ENCODE measurements at places on chromosomes 4 and X.

GRCh38 chrX:64204701-64205440 is 637 bp downstream of the AMER1 start:
- DNase-seq, result no peak

- no peak for DNase-seq
Measured at GRCh38 chrX:100349391-100349790, 60.7 kb downstream of the PCDH19 start.

- no peak for DNase-seq
Measured at GRCh38 chr4:89279385-89279784, 28.2 kb downstream of the GPRIN3 start.

DNA sequence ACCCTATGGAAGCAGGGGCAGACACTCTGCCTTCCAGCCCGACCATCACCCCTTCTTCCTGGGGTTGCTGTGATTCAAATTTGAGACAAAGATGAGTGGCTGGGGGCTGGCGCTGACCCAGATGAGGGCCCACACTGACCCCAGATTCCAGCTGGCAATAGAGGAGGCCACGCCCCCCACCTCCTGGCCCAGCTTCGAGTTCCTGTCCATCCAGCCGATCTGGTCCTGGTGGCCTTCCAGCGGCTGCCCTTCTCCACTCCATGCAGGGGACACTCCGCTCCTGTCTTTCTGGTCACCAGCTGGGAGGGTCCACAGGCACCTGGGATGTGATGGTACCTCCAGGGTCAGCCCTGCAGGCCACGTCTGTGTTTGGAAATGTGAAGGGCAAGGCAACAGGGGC is 98.5 kb upstream of the PSAPL1 start:
- DNase-seq, result no peak

GRCh38 chr4:85910985-85911384 is 436.0 kb downstream of the ARHGAP24 start:
- DNase-seq, result no peak

GRCh38 chr4:76733068-76733771 is 164.7 kb downstream of the SOWAHB start:
- DNase-seq, result no peak

DNA sequence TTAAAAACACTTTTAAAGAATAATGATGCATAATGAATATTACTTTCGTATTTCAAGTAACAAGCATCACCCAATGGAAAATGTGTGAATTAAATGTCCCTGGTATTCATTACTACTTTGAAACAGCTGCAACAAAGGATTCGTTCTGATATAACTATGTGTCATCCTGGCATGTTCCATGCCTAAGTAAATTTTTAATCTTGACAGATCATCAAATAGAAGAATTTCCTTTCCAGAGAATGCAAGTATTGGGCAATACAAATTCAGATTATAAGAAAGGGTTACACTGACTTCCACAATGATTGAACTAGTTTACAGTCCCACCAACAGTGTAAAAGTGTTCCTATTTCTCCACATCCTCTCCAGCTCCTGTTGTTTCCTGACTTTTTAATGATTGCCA is 105.3 kb downstream of the SPCS3 start:
- DNase-seq, result no peak

GRCh38 chr4:161321706-161322105 is 842.1 kb downstream of the FSTL5 start:
- DNase-seq, result no peak

DNA sequence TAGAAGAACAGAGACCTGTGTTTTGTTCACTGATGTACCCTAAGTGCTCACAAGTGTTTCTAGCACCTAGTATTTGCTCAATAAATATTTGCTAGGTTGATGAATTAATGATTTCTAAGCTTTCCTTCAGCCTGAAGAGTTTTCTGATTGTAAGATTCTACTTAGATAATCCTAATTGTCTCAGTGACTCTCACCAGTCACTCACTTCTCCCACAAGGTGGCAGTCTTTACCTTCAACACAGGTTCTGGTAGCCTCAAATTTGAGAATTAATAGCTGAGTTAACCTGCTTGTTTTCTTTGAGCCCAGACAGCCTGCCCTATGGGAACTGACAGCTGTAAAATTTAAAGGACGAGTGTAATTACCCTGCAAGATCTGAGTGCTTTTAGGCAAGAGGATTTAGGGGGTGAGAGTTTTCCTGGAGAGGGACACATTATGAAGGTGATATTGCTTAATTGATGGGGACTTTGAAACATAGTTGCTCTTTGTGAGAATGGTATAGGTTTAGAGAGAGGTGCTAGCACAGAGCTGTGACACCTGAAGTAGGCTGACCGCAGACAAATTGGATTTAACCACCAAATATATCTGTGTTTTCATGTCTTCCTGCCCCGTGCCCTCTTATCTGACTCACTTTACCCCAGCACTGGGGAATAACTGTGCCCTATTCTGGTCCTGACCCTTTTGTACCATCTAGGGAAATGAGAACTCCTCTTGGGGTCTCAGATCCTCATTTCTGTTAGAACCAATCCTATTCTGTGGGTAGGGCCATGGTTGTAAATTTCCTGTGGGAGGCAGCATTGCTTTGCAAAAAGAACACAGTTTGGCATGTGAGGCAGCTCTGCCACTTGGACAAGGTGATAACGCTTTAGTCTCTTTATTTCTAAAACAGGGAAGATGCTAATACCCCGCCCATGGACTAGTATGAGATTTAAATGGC is 27.7 kb downstream of the CD38 start:
- no peak for DNase-seq

GRCh38 chr4:162683659-162684370 is 482.9 kb downstream of the NAF1 start:
- DNase-seq, result no peak

GRCh38 chrX:40182615-40183014 is 84.9 kb upstream of the BCOR start:
- DNase-seq, result no peak

DNA sequence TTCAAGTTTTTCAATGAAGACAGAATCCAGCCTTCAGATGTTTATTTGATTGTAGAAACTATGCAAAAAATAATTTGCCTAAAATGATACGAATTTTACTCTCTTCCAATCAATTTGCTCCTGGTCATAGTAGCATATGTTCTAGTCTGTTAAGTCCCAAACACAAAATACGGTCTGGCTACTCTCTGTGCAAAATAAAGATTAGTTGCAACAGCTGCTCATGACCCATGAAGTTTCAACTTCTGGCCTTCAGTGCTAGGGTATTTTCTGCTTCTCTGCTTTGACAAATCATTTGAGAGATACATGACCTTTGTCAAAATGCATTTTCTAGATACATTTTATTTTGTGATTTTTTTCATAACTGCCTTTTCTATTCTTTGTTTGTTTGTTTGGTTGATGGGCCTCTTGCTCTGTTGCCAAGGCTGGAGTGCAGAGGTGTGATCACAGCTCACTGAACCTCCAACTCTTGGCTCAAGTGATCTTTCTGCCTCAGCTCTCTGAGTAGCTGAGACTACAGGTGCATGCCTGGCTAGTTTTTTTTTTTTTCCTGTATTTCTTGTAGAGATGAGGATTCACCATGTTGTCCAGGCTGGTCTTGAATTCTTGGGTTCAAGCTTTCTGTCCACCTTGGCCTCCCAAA is 55.2 kb downstream of the TACR3 start:
- no peak for DNase-seq

DNA sequence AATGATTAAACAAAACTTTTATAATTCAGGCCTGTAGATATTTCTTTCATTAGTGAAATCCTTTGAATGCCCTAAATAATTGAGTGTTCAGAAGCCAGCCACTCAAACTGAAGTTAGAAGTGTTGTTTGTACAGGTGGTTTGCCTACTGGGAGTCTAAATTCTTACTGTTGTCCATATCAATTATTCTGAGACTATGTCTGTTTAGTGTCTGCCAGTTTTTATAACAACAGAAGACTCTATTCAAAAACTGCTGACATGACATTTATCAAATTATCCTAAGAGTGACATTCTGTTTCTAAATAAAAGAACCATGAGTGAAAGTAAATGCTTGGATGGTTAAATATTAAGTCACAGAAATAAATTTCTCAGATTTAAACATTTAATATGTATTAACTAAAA is 375.1 kb downstream of the FAT4 start:
- DNase-seq, result no peak

- DNase-seq, result no peak
Measured at GRCh38 chr4:20882500-20882899, 182.2 kb downstream of the PACRGL start.

DNA sequence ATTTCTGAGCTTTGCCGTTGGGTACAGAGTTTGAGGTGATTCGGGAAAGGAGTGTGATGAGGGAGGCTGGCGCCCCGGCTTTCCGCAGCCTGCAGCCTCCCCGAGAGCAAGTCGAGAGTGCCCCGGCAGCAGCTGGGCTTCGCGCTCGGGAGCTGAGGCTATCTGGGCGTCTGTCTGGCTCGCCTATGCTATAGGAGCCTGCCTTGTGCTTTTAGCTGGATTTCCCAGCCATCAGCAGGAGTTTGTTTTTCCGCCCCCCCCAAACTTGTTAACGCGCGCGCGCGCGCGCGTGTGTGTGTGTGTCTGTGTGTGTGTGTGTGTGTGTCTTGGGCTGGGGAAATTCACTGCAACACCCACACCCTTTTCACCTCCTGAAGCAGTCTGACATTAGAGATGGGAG is 765 bp upstream of the DGKK start:
- no peak for DNase-seq

GRCh38 chrX:139889760-139890159 is 43.1 kb downstream of the ATP11C start:
- no peak for DNase-seq

GRCh38 chr4:14315129-14315528 is 687.2 kb upstream of the CPEB2 start:
- DNase-seq, result no peak

DNA sequence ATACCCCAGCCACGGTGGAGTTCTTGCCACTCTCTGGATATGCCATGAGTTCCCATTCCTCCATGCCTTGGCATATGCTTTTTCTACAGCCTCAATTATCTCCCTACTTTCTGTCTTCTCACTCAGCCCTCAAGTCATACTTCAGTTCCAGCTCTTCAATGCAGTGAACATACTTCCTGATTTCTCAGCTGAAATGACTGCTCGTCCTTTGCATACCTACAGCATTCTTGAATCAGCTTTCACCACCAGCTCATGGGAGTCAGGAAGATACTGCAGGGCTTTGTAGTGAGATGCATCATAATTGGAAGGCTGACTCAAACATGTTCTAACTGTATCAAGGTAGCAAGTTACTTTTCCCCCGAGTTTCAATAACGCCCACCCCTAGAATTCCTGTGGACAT is 118.4 kb downstream of the APBB2 start:
- DNase-seq, result no peak

DNA sequence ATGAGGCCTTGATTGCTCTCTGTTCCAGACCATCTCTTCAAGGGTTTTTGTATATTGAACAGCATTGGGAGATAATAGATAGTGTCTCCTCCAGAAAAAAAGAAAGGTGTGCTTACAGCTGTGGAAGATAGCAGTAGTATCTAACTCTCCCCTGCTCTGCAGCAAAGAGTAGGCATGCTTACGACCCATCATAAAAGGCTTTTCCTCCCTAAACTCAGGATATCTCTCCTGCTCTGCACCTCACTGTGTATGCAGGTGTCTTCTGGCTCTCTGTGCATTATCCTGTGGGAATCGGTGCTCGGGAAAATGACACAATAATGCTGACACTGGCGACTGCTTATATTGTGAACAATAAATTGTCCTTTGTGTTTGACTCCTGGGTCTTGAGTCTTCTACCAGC is 216.0 kb downstream of the RAB28 start:
- no peak for DNase-seq

GRCh38 chr4:124636788-124637187 is 75.7 kb downstream of the ANKRD50 start:
- DNase-seq, result no peak

DNA sequence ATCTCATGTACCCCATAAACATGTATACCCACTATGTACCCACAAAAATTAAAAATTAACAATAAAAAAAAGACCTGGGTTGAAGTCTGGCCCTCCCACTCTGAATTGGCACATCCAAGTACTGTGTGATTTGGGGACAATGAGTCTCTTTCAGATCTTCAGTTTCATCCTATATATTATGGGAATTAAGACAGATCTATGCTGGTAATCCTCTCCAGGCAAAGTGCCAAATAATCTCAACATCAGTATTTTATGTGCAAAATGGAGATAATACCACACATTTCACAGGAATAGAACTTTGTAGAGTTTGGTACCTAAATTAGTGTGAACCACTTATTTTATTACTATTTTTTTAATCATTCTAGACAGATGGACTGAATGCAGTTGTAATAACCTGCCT is 11.0 kb upstream of the SCD5 start:
- DNase-seq, result no peak

GRCh38 chr4:2141762-2142451 is 82.8 kb downstream of the NAT8L start:
- DNase-seq, result peak; percentile 19

DNA sequence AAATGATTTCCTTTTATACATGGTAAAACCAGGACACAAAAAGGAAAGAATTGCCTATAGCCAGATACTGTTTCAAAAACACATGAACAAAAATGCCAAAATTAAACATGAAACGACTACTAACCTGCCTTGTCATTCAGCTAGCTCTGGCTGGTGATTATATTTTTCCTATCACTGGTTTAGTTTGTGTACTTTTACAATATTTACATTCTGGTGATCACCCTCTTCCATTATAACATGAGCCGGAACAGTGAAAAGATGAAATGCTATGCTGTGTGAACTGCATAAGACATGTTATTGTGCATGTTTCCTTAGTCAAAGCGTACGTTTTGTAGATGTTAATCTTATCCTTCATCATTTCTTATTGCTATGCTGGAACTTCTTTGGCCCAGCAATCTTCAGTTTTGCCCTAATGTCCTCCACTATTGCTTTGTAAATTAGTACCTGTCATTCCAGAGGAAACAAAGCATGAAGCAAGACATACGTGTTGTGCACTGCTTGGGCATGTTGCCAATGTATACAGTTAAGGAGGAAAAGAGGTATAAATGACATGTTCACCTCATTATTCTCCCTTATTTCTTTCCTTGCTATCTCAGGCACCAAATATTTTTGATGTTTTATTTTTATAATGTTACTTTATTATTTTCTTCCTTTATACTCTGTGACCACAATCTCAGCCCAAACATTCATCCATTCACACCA is 386.3 kb downstream of the ARHGAP24 start:
- DNase-seq, result no peak

DNA sequence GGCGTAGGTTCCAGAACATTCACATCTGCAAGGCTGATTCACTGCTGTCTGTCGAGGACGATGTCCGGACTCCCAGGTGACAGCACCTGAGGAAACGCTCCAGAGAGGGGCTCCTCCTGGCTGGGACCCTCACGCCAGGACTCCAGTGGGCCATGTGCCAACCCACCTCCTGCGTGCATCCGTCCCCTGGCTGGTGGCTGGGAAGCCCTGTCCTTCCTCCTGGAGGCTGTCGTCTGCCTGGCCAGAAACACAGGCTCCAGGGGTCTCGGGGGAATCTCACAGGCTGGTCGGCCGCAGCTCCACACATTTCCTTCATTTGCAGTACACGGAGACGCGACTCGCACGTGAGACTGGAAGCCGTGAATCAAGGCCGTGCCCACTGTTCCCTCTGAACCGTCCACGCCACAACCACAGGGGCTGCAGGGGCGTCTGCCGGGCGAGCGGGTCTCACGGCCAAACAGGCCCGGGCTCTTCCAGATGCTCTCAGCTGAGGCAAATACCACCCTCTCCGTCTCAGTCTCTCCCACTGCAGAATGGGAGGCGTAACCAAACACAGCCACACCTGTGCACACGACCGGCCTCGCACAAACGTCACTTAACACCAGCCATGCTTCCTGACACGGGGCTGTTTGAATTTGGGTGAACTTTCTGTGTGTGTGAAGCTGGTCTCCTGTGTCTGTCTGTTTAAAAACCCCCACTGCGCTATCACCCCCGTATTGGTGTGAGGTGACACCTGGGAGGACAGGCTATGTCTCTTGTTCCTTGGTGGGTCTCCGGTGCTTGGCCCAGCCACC is 38.7 kb upstream of the MXD4 start:
- DNase-seq, result no peak

- DNase-seq, result no peak
Measured at GRCh38 chr4:113012786-113013185, 36.7 kb upstream of the ANK2 start.

Data from activated T-cell treated with anti-CD3 and anti-CD28 coated beads, Interleukin-2, amount 50 U/mL, for 1 hour (primary cell).